Left ventricle myocardium inferior (tissue), 1 donor: ENCODE measurements at places on chromosomes 7 and 10. TPM values are rescaled to one million over a fixed set of nuclear protein-coding genes. Genes with fewer than 3 reads are reported as not detected.

The NXPH1 gene
- not detected for total RNA-seq

The PNLIPRP3 gene
- total RNA-seq: not detected

The ANKRD61 gene
- not detected for total RNA-seq

The PDK4 gene
- total RNA-seq: 325 TPM

GRCh38 chr7:34451923-34452322 is 206.1 kb upstream of the NPSR1 start:
- no peak for DNase-seq

DNA sequence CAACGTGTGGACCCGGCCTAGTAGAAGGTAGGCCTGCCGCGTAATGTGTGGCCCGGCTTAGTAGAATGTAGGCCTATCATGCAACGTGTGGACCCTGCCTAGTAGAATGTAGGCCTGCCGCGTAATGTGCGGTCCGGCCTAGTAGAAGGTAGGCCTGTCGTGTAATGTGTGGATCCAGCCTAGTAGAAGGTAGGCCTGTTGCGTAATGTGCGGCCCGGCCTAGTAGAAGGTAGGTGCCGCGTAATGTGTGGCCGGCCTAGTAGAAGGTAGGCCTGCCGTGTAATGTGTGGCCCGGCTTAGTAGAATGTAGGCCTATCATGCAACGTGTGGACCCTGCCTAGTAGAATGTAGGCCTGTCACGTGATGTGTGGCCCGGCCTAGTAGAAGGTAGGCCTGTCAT is 11.9 kb upstream of the GTPBP4 start:
- no peak for DNase-seq

DNA sequence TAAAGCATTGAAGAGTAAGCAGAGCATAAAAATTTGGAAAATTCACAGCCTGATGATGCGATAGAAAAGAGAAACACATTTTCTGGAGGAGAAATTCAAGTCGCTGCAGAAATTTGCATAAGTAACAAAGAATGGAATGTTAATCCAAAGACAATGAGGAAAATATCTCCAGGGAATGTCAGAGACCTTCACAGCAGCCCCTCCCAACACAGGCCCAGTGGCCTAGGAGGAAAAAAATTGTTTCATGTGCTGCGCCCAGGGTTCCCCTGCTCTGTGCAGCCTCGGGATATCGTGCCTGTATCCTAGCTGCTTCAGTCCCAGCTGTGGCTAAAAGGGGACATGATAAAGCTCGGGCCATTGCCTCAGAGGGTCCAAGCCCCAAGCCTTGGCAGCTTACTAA is 206.8 kb downstream of the TPK1 start:
- DNase-seq: no peak

- no peak for DNase-seq
Observed at GRCh38 chr10:42949287-42949686, 127.6 kb upstream of the RET start.

DNA sequence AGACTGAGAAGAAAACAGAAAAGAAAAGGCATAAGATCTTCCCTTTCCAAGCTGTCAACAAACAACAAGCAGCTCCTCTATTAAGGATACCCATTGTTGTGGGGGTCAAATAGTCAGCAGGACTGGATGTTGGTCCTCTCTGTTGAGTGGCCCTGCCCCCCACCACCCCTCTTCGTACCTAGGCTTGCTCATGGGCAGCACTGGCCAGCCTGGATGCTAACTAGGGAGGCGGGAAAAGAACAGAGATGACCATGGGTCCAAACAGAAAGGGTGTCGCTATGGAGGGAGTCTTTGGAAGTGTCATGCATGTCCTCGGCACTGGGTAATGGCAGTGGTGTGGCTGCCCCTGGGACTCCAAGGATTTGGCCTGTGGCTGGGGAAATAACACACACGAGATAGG is 45.6 kb downstream of the SPDYE5 start:
- no peak for DNase-seq

- no peak for DNase-seq
Observed at GRCh38 chr7:69060516-69060915, 537.8 kb upstream of the AUTS2 start.

DNA sequence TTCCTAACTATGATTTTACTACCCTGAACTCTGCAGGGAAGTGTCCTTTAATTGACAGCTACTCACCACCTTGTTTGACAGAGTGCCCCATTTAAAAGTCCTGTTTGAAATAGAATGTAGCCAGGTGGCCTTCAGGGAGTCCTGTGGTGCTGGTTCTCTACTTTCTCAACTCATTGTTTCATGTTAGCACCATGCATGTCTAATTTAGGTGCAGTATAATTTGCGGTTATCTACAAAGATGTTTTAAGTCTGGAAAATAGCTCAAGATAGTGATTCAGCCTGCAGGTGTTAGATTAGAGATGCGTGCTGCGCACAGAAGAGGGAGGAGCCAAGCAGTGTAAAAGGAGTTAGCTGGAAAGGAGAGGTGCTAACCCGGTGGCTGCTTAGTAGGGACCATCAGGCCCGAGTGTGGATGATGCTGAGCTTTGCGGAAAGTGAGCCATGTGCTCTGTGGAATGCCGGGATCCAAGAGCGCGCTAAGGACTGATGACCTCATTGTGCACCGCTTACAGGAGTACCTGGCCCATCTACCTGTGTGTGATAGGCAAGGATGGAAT is 1.2 kb downstream of the CCM2 start:
- DNase-seq: no peak

GRCh38 chr10:60417024-60417423 is 27.3 kb upstream of the ANK3 start:
- DNase-seq: no peak

DNA sequence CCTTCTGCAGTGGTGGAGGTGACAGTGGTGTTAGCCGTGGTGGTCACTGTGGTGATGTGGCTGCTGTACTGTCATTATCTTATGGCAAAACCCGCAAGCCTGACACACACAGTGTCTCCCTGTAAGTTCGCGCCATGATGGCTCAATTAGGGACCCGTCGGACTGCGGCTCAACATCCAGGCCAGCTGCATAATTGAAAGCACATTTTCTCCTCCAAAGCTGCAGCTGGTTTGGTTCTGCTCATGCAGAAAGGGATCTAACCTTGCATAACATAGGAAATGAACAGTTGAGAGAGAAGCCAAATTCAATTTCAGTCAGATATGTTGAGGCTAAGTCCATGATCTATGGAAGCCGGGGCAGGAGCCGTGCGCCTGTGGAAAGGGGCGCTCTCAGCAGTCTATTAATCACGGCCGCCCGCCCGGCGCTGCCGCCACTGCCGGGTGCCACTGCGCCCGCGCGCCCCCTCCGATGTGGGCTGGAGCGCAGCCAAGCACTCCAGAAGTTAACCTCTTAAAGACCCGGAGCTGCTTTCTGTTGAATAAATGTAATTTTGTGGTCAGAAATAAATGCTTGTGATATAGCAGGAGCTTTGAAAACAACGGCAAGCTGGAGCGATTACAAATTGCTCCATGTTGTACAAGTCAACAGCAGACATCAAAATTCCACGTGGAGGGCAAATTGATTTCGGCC is 227.7 kb downstream of the CUX1 start:
- peak; percentile 65 for DNase-seq

DNA sequence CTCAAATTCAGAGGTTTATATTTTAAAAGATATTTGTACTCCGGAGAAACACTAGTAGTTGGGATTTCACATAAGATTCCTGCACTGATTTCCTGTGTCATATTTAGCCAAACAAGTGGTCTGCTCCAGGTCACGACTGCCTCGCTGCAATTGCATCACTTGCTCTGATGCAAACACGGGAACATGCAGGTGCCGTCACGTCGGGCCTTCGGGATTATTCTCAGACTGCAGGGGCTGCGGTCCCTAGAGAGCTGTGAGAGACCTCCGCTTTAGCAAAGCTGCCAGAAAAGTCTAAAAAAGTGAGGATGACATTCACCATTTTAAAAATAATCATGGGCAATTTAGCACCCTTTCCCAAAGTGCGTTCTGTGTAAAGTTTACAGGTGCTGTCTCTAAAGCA is 93.5 kb upstream of the DDC start:
- DNase-seq: no peak
